ENCODE measurements at places on chromosomes 5 and 9.

DNA sequence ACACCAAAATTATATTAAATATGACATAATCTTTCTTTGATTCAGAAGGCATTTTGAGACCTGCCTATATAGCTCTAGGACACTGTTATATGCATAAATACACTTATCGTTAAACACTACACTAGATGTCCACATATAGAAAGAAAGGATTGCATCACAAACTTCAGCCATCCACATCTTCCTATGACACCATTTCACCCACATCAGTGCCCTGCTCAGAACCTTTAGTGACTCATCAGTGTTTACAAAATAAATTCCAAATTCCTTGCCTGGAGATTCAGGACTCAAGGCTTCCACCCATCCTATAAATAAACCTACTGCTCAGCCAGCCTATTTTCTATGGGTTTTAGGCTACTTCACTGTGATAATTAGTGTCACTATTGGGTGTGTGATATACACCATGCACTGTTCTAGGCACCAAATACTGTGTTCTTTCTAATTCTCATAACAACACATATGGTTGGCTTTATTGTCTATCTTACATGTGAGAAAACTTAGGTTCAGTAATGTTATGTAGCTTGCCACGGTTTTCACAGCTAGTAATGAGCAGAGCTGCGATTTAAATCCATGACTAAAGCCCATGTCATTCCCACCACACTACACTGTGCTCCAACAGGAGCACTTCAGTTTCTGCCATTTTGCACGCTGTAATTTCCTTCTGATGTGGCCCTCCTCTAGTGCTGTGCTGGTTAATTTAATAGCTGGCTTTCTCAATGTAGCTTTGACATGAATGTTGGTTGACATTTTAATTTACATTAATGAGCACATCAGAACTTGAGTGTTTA lies 103.3 kb downstream of the SREK1 start:
- no peak for DNase-seq

GRCh38 chr9:78023003-78023741 lies 8.4 kb downstream of the GNAQ start:
- DNase-seq = no peak

DNA sequence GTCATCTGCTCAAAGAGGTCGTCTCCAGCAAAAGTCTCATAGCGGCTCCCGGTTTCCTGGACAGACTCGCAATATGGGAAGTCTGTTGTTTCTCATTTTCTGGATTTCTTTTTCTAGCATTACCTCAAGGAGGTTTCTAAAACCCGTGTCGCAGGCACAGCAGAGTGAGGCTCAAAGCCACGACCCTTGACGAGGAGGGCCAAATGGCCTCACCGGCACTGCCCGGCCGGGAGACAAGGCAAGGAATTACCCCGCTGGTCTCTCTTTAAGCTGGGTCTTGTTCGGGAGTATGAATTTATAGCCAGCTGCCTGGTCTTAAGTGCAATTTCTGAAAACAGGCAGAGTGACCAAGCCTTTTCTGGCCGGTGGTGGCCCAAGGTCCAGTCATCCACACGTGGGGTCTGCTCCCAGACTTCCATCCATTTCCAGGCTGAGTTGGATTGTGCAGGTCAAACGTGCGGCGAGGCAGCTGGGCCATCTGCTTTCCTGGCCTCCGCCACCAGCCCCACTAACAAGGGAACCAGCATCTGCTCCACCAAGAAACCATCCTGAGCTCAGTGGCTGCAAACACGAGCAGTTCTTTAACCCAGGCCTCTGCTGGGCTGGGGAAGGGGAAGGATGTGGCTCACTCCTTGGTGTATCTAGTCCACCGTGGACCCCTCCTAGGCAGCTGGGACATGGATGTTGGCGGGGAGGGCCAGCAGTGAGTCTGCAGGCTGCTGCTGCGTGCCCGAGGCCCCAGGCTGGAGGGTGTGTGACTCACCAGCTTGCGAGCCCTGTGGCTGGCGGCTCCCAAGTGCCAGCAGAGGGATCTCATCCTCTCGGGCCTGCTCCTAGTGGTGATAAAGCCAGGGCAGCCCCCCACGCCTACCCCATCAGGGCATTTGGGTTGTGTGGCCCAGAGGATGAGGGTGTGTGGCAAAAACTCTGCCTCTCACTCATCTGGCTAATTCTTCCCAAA lies 55.6 kb upstream of the COL5A1 start:
- no peak for DNase-seq

- DNase-seq = no peak
Measured at GRCh38 chr9:37407468-37407867, 15.0 kb upstream of the GRHPR start.

DNA sequence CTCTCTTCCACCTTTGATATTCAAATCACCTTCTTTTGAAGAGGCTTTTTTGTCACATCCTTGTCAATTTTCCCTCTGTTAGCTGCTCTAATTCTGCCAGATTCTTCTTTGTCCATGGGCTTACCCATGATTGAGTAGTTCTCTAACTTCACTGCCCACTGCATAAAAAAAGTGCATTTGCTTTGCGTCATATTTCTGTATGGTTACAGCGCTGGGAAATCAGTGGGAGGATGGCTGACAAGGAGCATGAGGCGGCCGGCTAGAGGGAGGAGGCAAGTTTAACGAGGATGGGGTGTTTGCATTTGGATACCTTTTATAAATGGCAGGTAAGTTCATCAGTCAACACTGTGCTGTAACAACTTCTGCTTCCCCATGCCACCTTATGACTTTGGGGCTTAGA lies 116.5 kb upstream of the LHFPL2 start:
- no peak for DNase-seq
